ENCODE measurements at places on chromosomes 5 and 9.

DNA sequence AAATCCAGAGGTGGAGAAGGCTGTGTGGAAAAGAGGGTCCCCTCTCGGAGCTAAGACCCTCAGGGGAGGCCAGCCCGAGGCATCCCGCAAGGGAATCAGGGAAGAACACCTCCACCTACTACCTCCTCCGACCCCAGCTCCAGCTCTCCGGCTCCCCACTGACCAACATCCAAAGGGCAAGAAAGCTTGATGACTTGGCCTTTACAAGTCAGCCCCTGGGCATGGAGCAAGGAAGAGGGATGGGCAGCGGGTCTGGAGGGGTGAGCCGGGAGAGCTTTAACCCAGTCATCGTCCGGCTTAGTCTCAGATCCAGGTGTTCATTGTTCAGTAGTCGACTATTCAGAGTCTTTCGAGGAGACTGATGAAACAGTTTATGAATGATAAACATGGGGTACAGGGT, 32.1 kb downstream of the ERAP1 start:
- DNase-seq: no peak

- DNase-seq: no peak
These were observed 495.2 kb downstream of the TLE4 start for GRCh38 chr9:80066931-80067330.

GRCh38 chr9:91572811-91573210, 149.2 kb upstream of the NFIL3 start:
- no peak for DNase-seq

- DNase-seq: no peak
These were observed 9.9 kb downstream of the SLC36A3 start for GRCh38 chr5:151293624-151294023.

GRCh38 chr9:112332214-112332613, 1.2 kb downstream of the PTBP3 start:
- DNase-seq: no peak

DNA sequence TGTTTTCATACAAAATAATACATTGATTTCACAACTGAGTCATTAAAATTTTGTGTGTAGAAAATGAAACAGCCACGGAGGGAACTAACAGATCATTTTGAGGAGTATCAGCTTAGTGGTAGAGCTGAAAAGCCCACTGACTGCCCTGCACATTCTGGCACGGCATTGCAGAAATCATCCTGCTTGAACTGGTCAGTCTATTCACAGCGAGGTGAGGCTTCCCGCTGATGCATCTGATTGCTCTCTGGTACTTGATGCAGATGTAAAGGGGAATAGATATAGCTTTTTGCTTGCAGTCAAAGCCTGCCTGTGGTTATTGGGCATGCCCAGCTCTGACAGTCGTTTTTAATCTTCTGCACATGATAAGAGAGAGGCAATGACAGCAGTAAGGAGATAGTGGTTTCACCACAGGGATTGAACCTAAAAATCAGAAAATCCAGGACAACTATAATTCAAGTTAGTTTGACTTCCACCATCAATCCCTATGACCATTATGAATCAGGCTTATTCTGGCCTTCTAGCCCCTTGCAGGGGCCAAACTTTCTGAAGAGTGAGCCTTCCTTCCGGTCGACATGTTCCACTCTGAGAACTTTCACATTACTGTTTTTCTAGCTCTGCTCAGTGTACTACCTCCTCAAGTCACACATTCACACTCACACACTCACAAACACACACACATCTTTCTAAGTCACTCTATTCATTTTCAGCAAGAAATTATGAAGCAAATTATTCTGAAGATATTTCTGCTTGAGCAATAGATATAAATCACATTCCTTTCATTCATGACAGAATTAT, 782.8 kb upstream of the NUDT12 start:
- DNase-seq: no peak

Measured in activated CD4-positive, alpha-beta T cell treated with anti-CD3 and anti-CD28 coated beads for 4 hours (primary cell).